ENCODE measurements at places on chromosomes 16 and 17.
A peak's percentile ranks its signal among the peaks of the same experiment; 100 is the strongest.

GRCh38 chr16:53911513-53911912, 207.6 kb downstream of the FTO start:
- DNase-seq: no peak

DNA sequence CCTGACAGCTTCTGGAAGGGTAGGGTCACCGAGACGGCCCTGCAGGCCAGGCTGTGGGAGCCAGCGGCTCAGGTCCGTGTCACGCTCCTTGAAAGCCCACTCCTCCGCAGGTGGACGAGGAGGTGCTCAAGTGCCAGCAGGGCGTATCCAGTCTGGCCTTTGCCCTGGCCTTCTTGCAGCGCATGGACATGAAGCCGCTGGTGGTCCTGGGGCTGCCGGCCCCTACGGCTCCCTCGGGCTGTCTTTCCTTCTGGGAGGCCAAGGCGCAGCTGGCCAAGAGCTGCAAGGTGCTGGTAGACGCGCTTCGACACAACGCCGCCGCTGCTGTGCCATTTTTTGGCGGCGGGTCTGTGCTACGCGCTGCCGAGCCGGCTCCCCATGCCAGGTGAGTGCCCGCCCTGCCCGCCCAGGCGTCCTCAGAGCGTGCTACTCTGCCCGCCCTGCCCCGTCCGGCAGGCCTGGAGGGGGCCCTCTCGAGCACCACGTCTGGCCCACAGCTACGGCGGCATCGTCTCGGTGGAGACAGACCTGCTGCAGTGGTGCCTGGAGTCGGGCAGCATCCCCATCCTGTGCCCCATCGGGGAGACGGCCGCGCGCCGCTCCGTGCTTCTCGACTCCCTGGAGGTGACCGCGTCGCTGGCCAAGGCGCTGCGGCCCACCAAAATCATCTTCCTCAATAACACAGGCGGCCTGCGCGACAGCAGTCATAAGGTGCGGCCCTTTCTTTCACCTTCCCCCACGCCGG, 1.3 kb downstream of the NAGS start:
- peak; percentile 36 for DNase-seq

DNA sequence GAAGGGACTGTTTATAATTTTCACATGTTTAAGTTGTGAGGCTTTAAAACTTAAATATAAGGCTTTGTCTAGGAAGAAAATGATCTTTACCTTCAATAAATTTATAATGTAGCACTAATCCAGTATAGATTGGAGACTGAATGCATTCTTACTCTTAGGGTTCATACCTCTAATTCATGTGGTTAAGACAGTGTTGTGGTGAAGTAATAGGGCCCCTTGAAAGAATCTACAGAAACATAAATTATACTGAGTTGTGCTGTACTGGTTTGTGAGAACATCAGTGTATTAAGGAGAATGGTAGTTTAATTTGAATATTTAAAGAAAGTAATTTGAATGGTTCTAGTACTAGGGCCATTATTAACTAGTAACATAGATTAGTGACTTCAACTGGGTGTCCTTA, 13.7 kb downstream of the HAPSTR1 start:
- DNase-seq: no peak

- DNase-seq: no peak
Observed at GRCh38 chr16:67685388-67686112, 18.9 kb downstream of the C16orf86 start.

- DNase-seq: no peak
Observed at GRCh38 chr17:73551759-73552158, 92.5 kb downstream of the SDK2 start.

GRCh38 chr16:2776500-2777139, 460 bp downstream of the ELOB start:
- no peak for DNase-seq

DNA sequence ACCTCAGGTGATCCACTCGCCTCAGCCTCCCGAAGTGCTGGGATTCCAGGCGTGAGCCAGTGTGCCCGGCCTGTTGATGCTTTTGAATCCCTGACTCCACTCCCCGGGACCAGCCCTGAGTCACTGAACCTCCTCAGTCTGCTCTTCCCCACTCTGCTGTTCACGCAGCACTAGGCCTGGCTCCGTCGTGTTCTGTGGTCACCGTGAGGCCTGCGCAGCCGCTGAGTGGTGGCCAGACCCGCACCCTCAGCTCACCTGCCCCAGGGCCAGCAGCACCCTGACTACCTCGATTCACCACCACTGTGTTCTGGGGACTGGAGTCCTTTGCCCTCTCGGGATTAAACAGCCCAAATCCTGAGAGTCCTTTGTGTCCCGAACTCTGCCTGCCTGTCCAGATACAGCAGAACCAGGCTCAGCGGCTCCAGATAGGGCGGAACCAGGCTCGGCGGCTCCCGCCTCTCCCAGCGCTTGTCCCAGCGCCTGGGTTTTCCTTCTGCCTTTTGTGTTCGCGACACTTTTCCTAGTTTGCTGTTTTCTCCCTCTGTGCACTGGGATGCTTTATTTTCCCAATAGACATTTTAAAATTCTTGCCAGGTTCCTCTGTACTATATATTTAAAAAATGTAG, 58.6 kb upstream of the ENDOV start:
- DNase-seq: no peak

DNA sequence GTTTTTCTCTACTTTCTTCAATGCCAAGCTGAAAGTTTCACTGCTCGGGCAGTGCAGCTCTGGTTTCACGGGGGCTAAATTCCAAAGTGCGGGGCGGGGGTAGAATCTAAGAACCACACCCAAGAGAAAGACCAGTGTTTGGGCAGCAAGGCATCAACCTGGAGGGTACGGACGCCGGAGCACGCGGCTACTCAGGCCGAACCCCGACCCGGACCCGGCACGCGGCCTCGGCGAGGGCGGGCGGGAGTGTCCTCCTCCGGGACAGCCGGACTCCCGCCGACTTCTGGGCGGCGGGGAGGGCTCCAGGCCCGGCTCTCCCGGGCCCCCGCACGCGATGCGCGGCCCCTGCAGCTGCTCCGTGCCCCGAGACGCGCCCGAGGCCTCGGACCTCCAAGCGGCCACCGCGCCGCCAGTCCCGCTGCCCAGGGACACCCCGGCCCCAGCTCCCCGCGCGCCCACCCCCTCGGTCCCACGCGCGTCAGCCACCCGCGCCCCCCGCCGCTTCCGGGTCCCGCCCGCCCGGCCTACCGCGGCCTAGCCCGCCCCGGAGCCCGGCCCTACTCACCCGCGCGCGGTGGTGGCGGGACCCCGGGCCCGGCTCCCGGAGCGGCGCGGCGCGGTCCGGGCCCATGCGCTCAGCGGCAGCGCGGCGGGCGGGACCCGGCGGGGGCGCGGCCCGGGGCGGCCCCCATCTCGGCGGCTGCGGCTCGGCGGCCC, 561 bp downstream of the AXIN1 start:
- DNase-seq: no peak

- no peak for DNase-seq
Observed at GRCh38 chr16:50745940-50746339, 4.1 kb downstream of the CYLD start.

DNA sequence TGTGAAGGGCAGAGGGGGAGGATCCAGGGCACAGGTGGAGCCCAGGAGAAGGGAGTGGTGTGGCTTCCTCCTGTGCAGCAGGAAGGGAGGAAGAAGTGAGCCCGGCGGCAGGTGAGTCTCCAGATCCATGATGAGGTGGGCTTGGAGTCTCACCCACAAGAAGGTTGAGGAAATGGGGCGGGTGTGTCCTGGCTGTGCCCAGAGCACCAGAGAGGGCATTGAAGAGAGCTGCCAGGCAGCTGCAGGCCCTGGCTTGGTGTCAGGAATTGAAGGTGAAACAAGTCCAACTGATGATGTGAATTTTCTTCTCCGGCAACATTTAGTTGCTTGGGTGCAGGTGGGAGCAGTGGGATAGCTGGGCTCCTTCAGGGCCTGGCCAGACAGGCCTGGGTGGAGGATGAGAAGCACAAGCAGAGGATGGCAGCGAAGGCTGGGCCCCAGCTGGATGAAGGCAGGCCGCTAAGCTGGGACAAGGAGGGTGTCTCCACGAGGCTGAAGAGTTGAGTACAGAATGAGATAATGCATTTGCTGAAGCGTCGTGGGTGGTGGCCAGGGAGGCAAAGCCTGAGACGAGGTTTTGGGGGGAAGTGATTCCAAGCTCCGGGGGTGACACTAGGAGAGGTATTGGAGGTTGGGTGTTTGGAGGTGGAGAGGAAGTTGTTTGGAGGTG, 18.3 kb downstream of the NT5M start:
- no peak for DNase-seq

DNA sequence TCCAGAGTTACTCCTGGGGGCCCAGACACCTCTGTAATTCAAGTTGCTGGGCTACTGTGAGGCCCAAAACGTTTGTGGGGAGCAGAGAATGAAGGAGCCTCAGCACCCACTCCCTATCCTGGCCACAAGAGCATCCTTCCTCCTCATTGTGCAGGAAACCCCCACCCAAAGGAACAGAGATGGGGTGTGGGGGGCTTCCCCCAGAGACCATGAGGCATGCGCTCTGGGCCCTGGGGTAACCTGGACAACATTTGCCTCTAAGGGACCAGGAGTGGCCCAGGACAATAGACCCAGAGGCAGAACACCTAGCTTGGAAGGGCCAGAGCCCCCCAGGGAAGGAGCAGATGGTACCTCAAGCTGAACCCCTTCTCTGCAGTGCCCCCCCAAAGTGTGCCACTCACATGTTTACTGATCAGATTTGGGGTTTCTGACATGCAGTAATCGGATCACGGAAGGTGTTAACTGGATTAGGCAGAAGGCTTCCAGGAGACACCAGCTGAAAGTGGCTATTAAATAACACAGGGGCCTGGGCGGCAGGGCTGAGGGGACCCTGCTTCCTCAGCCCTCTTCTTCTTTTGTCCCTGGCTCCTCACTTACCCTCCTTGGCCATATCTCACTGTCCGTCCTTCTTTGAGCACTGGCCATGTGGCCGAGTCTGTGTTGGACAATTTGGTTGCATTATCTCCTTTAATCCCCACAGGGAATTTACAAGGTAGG, 50.8 kb downstream of the SDK2 start:
- DNase-seq: no peak

- no peak for DNase-seq
Observed at GRCh38 chr16:27778171-27778925, 228.4 kb downstream of the KATNIP start.

GRCh38 chr17:74389084-74389753, 21.9 kb downstream of the GPR142 start:
- DNase-seq: no peak

DNA sequence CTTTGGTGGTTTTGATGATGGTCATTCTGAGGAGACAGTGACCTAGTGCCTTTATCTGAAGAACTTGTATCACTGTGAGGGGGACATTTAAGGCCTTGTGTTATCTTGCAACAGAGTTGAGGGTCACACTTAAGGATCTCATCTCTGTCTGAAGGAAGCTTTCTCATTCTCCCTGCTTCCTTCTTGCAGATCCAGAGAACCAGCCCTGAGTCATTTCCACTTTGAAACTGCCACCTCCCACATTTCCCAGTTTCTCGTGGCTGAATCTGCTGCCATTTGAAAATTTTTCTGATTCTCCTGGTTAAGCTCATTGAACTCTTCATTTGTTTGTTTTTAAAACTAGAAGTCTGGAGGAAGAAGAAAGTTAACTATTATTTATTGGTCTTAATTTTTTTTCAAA, 190.2 kb upstream of the CDH11 start:
- DNase-seq: no peak
